ENCODE measurements at places on chromosomes 6 and 20.

DNA sequence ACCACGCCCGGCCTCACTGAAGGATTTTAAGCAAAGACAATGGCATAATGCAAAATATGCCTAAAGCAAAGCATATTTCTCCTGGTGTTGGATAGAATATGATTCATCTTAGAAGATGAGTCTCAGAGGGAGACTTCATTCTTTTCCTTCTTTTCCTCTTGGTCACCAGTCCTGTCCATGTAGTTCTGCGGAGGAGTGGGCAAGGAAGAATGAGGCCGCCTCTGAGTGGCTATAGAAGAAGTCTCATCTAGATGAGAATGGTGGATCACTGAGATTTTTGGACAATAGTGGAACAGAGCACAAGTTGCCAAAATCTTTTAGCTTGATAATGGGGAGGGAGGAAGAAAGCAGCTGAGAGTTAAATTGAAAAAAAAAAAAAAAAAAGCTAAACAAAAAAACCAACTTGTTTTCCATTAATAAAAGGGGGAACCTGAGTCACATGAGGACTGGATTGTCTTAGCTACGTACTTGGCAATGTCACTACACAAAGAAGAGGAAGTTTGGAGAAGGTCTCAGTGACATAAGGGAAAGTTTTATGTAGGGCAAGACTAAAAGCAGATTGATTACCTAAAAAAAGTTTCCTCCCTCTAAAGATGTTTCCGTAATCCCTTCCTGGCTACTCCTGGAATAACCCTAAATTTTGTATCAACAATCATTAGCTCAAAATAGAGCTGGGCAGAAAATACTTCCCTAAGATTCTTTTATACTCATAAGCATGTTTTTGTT lies 6.0 kb downstream of the CD83 start:
- DNase-seq, result no peak

GRCh38 chr6:85344996-85345395 lies 104.9 kb upstream of the NT5E start:
- DNase-seq, result no peak

GRCh38 chr6:56023829-56024228 lies 148.4 kb upstream of the BMP5 start:
- DNase-seq, result no peak

- DNase-seq, result no peak
Measured at GRCh38 chr6:19415605-19416326, 421.4 kb upstream of the ID4 start.

- peak; percentile 35 for DNase-seq
Measured at GRCh38 chr6:109491207-109491938, 8.4 kb upstream of the ZBTB24 start.

DNA sequence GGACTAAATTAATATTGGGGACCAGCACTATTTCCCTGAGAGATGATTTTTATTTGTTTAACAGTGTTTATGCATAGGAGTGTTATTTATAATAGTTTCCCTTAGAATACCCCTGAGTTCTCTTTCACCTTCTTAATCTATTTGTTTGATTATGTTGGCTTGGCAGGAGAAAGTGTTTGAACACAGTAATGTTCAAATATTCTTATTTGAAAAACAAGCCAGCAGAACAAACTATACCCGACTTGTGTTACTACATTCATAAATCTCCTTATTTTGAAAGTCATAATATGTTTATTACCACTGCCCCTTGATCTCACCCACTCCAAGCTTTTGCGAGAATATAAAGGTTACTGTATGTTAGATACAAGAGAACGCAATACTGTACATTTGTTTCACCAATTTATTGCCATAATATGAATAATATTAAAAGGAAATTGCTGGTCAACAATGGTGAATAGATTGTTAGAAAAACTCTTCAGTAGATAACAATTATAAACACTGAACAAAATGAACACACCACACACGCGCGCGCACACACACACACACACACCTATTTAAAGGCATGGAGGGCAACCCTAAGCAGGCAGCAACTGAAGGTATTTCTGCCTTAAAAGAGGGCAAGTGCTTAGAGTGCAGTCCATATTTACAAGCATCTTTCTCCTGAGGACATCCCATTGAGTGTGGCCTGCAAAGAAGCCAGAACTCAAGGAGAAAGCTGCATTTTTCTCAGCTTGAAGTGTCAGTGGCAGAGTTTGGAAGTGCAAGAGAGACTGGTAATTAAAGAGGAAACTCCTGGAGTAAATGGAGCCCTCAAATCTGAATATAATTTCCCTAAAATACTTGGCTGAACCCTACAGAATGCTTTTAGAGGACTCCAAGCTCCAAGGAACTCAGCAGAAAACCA lies 279.4 kb upstream of the MAN1A1 start:
- no peak for DNase-seq

GRCh38 chr20:52937591-52938100 lies 34.5 kb upstream of the TSHZ2 start:
- DNase-seq, result no peak

- no peak for DNase-seq
Measured at GRCh38 chr6:11908436-11909105, 103.5 kb upstream of the HIVEP1 start.

GRCh38 chr6:53214172-53214571 lies 65.5 kb upstream of the GCM1 start:
- DNase-seq, result no peak

DNA sequence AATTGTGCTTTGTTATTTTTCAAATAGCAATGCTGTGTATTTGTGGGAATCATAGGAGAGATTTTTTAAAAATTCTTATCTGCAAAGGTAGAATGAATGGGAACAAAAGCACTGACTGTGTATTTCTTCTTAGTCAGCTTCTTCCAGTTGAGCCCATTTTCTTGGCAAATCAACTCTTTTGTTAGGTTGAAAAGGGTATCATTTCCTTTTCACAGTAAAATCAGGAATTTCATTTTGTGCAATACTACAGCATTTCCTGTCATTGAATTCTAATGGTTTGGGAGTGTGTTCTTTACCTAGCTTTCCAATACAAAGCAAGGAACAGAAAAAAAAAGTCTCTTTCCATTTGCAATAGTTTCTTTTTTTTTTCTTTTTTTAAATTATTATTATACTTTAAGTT lies 19.0 kb upstream of the EXOC2 start:
- DNase-seq, result no peak
